NCI-H2081 (cell line): ENCODE measurements at places on chromosomes 16 and 17.

- peak; percentile 82 for DNase-seq
These were observed 7.9 kb downstream of the KDM6B start for GRCh38 chr17:7841915-7842379.

DNA sequence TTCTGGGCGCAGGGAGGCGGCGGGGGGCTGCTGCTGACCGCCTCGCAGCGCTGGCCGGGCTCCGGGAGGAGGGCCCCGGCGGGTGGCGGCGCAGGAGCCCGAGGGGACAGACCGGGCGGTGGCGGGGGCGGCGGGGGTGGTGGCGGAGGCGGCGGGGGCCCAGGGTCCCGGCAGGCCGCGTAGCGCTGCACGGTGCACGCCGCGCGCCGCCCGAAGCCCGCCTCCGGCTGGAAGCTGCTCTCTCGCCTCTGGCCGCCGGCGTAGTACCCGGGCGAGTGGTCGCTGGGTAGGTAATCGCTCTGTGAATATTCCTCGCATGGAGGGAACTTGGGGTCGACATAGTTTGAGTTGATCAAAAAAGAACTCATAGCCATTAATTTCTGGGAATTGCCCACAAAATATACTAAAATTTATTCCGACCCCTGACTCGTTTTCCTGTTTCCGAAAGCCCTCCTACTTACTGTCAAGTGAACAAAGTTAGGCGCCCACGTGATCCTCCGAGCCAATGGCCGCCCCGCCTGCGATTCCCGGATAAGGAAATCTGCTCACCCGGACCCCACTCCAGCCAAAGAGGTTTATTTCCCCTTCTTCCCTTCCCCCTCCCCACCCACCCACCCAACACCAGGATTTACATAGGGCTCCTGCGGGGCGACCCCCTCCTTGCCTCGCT is at the start of gene HOXB4:
TSS of gene HOXB4 (minus strand) at position 405 of the 670 bp plus-strand sequence. CDS start at position 374, 31 bp downstream.
- peak; percentile 86 for DNase-seq

DNA sequence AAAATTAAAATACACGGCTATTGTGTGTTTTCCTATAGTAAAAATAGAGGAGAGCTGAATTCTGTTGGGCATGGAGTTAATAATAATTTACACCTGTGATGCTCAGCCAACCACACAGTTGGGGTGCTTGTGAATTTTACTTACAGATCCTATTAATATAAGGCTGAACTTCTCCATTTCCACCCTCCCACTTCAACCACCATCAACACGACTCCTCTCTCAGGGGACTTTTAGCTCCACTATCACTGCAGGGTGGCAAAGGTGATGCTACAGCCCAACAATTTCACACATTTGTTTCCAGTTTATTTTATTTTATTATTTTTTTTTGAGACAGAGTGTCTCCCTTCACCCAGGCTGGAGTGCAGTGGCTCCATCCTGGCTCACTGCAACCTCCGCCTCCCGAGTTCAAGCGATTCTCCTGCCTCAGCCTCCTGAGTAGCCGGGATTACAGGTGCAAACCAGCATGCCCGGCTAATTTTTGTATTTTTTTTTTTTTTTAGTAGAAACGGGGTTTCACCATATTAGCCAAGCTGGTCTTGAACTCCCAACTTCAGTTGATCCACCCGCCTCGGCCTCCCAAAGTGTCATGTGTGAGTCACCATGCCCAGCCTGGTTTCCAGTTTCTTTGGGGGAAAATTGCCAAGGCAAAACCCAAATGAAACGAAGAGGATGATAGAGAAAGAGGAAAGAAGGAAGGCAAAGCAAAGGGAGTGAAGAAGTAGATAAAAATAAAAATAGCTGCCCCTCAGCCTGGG is 57.9 kb downstream of the GNA13 start:
- DNase-seq, result no peak

DNA sequence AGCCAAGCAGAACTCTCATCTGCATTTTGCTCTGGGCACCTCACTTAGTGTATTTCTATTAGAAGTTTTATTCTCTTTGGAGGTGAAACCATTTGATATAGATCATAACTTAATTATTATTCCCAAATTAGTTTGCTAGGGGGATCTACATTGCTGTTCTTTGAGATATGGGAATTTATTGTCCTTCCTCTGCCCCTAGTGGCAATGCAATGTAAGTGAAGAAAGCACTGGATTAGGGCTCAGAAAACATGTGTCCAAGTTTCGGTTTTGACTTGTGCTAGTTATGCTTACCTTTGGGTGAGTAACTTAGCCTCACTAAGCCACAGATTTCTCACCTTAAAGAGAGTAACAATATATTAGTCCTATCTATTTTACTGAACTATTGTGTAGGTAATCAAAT is 2.9 kb downstream of the KRT39 start:
- no peak for DNase-seq

- DNase-seq, result peak; percentile 25
These were observed 103.4 kb downstream of the ZNF778 start for GRCh38 chr16:89320782-89321501.

GRCh38 chr16:25157271-25157875 is 45.8 kb downstream of the LCMT1 start:
- DNase-seq, result peak; percentile 24

- DNase-seq, result no peak
These were observed 225.2 kb upstream of the MPHOSPH6 start for GRCh38 chr16:82395212-82395611.

DNA sequence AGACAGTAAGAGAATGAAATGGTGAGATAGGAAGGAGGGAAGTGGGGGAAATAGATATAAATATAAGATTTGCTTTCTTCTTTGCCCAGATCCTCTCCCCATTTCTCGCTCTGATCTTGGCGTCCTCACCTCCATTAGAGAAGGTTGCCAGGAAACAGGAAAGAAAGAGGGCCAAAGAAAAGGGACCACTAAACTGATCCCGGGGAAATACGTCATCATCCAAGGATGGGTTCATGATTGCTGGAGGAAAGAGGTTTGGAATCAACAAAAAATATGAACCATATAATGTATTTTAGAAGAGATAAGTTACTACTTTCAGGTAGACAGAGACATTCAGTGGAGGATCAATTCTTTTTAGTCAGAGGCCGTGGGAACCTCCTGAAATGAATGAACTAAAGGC is 536.0 kb downstream of the HAPSTR1 start:
- DNase-seq, result no peak

DNA sequence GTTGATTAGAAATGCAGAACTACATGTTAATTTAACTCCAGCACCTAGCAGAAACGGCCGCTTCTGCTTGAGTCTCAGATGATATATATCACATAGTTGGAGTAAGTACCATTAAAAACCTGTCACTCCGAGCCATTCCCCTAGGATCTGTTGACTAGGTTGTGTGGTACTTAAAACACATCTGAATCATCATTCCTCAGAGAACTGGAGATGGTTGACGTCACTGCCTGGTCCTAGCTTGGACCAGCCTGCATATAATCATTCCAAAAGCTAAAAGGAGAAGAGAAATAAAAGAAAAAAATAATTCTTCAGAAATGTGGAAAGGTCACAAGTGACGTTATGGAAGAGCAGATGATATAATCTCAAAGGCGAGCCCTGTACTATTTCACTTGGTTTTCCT is 31.3 kb upstream of the RASL10B start:
- no peak for DNase-seq

GRCh38 chr16:12544477-12545296 is 259.0 kb downstream of the CPPED1 start:
- DNase-seq, result no peak

GRCh38 chr17:82373731-82374625 is 2.4 kb downstream of the UTS2R start:
- no peak for DNase-seq

GRCh38 chr17:30172560-30172959 is 55.9 kb downstream of the NSRP1 start:
- DNase-seq, result no peak

GRCh38 chr16:3058139-3059030 is 7.1 kb upstream of the IL32 start:
- no peak for DNase-seq

- no peak for DNase-seq
These were observed 30.3 kb downstream of the KLHDC4 start for GRCh38 chr16:87735270-87736007.

- DNase-seq, result no peak
These were observed 204.7 kb upstream of the CIBAR2 start for GRCh38 chr16:85316944-85317343.

DNA sequence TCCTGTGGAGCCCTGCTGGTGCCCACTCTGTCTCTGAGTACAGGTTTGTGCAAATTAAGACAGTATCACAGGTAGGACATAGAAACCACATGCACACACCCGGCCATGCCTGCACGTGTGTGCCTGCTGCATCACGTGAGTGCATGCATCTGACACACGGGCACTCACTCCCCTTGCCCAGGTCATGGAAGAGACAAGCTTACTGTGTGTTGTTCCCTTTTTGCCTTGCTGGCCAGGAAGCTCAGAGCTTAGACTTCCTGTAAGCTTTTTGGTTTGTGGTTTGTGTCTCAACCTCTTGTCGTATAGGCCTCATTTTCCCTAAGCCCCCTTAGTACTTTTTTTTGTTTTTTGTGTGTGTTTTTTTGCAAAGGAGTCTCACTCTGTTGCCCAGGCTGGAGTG is 25.0 kb downstream of the ZNF469 start:
- no peak for DNase-seq

GRCh38 chr16:85936816-85937215 is 37.9 kb downstream of the IRF8 start:
- DNase-seq, result no peak

DNA sequence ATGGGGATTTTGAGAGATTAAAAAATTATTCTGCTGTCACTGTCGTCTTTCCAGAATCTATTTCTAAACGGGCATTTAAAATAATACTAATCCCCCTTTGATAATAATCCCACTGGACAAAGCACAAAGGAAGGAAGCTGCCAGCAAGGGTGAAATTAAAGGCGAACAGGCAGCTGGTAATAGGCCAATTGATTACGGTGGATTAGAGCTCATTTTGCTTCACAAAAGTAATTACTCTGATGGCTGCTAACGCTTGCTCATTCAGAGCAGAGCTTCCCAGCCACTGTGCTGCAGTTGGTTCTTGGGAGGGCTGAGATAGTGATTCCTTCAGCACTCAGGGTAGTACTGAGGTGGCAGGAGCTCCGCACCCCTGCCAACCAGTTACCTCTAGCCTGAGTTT is 205.7 kb downstream of the SNX29 start:
- DNase-seq, result no peak

DNA sequence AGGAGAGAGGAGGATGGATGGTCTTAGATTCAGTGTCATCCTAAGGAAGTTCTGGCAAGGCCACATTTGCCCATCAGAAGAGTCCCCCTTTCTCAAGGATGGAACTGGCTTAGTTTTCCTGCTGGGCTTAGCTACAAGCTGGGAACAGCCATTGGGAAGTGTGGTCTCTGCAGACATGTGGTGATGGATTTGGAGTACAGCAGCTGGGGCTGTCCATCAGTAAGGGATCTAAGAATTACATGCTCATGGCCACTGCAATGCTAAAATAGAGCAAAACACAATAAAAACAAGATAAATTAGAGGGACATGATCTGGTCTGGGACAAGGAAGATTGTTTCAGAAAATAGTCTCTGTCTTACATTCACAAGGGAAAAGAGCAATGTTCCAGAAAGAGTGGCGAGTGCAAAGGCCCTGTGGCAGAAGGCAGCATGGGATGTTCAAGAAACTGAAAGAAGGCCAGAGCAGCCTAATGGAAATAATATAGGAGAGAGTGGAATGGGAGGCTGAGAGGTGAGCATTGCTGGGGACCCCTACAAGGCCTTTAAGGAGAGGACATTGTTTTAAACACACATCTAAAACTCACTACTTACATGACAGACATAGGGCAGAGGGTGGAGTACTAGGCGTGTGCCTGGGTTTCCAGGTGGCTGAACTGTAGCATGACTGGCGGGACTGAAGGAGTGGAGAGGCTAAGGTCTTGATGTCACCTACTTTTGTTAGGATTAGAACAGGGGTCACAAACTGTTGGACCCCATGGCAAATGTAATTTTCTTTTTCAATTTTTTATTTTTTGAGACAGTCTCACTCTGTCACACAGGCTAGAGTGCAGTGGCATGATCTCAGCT is 17.0 kb upstream of the TOX3 start:
- DNase-seq, result no peak

GRCh38 chr16:78211020-78211599 is 111.7 kb downstream of the WWOX start:
- no peak for DNase-seq

DNA sequence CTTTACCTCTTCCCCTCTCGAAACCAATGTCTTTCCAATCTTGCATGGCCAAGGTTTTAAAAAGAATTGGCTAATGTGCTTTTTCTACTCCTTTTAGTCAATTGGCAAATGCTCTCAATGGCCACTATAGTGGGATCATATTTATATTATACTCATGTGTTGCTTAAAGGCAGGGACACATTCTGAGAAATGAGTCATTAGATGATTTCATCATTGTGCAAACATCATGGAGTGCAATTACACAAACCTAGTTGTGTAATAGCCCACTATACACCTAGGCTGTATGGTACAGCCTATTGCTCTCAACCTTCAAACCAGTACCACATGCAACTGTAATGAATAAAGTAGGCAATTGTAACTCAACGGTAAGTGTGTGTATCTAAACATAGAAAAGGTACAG is 180.9 kb downstream of the HS3ST3A1 start:
- no peak for DNase-seq

DNA sequence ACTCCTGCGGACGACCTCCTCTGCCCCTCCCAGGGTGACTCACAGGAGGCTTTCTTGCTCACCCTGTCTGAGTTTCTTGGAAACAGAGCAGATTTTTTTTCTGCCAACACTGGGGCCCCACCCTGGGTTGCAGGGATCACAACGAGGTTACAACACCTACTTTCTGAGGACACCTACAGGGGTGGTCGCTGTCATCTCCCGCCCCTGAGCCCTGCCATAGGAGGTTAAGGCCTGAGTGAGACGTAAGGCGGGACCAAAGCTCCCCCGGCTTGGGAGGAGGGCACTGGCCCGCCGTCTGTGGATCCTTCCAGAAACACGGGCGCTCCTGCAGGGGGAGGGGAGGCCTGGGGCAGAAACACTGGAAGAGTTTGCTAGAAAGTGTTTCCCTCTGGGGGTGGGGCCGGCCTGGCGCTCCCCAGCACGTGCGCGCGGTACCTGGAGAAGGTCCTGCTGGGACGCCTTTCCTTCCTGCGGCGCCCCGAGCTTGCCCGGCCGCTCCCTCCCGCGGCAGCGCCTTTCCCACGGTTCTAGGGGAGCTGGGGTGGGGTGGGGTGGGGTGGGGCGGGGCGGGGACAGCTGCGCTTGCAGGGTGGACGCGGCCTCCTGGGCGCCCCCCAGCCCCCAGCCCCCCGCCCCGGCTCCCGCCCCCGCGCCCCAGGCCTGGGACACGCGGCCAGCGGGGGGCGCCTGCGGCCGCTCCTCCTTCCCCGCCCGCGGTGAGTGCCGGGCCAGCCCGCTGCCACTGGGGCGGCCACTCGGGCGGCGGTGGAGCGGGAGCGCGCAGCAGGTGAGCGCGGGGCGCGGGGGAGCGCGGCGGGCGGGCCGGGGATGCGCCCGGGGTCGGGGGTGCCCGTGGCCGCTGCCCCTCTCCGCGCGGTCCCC is 20.7 kb upstream of the ADCY7 start:
- no peak for DNase-seq

DNA sequence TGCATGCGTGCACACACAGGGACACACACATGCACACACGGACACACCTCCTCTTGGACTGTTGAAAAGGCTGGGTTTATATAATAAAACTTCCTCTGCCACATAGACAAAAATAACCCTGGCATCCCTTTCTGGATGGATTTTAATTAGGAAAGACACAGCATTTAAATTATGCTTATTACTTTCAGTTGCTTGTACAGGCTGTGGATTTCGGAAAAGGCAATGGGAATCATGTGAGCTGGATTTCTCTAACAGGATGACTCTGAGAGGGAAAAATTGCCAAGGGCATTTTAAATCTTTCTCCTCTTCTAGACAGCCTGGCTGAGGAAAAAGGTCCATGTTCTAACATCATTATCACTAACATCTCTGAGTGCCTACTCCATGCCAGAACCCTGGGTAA is 75.9 kb downstream of the HLF start:
- DNase-seq, result no peak

GRCh38 chr16:27721531-27722181 is 171.7 kb downstream of the KATNIP start:
- DNase-seq, result no peak
